Central memory CD8-positive, alpha-beta T cell (primary cell): ENCODE measurements at places on chromosomes 3 and 15.

DNA sequence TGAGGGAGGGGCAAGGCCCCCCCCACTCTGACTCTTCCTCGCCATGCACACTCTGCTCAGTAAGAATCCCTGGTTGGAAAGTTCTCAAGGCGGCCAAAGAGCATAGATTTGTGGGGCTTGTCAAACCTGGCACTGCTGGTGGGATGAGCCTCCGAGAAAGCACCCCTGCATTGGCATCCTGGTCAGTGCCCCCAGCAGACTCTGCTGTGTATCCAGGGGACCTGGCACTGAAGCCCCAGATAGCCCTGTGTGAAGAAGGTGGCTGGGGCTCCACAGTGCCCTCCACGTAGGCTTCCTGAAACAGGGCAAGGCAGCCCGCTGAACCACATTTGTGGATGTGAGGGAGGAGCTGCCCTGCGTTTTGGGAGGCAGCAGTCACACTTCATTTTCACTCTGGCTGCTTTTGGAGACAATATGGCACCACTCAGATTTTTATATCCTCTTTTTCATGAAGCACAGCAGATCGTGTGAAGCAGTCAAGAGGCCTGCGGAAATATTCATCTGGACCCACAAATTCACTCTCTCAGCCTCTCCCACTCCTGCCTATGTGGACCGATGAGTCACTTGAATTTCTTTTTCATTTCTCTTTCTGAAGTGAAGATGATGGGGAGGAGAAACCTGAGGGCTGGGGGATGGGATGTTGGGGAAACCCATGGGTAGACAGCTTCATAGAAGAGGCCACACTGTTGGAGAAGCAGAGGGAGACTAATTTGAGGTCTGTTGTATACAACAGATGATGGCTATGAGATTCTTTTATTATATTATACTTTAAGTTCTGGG lies 88.7 kb upstream of the BCL6 start:
- no peak for DNase-seq

DNA sequence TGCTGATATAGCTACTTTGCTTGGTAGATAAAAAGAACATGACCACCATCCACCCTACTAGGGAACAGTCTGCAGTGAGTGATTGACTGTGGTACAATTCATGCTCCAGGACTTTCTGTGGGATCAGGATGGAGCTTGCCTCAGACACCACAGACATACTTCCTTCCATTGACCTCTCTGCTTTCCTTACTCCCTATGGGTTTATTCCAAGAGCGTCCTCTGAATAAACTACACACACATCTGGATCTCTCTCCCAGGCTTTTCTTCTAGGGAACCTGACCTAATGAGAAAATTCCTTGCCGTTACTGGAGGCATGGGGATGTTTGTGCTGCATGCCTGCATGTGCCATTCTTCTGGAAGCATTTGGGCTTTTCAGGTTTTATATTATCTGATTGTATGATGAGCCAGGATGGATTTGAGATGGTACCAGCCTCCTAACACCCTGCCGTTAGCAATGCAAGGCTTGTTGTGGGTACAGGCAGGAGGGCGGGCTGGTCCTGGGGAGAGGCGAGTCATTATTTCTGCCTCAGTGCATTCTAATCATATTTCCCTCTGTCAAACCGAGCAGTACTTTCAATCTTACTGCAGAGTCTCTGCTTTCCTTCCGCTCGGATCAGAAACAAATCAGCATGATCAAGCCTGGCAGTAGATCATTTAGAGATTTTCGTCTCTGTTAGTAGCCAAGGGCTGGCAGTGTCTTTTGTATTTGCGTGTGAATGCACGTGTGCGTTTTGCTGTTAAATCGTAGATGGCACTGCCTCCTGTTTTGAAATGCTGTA lies 279.2 kb downstream of the PDCD6IP start:
- DNase-seq: no peak

DNA sequence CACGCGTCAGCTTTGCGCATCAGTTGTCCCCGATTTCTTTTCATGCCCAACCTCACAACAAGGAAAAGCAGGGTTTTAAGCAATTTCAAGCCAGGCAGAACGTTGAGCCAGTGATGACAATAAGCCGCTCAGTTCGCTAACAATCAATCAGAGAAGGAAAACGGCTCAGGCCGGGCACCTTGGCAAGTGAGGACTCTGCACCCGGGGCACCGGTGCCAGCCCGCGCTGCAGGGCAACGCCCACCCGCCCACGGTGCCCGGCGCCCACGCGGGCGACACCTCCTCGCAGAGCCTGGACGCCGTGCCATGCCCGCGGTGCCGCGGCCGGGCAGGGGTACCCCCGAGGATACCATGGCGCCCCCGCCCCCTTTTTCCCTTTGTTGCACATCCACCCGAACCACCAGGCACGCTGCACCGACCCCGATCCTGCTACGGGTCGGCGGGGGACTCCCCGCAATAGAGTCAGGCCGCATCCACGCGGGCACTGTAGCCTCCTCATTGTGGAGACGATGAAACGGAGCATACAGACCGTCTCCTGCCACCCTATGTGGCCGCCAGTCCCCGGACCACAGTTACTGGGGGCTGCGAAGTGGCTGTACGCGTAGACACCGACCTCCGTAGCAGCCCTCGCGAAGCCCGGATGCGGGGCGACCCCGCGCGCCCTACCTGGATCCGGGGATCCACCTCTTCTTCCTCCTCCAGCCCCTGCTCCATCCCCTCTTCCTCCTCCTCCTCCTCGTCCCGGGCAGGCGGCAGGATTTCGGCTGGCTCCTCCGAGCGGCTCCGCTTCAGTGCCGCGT lies 581 bp downstream of the SH3BP5 start:
- peak; percentile 14 for DNase-seq

- no peak for DNase-seq
These were observed 47.8 kb downstream of the IQGAP1 start for GRCh38 chr15:90435652-90436337.

DNA sequence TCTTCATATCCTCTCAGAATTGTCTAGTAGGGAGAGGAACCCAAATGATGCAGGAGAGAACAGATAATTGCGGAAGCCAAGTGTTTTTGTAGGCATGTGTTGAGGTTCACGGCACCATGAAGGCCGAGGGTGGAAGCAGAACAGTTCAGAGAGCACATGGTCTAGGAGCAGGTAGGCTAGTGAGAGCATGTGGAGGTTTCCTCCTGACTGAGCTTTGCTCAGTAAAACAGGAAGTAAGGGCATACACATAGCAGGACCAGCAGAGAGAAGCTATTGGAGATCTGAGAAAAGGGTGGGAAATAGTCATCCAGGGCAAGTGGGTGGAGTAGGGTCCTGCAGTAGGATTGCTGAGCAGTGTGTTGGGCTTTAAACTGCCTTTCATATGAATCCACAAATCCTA lies 491.1 kb downstream of the FHIT start:
- no peak for DNase-seq

GRCh38 chr3:8560366-8561007 lies 58.9 kb downstream of the LMCD1 start:
- DNase-seq: no peak

DNA sequence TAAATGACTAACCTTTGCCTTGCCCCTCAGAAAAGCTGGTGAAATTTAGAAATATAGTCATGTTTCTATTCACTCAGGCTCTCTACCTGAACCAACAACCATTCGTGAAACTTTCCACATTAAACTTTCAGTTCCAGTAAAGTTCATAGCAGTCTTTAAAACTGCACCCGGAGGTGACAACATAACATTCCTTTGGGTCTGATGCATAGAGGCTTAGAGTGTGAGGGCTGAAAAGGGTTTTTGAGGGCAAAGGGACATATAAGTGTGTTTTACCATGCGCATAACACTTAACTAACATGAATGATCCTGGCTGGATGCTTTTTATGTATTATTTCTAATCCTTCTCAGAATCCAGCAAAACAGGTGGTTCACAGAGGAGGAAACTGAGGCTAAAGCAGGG lies 471.7 kb upstream of the MCTP2 start:
- no peak for DNase-seq

GRCh38 chr3:52247409-52248164 lies 2.0 kb downstream of the PPM1M start:
- DNase-seq: no peak

- no peak for DNase-seq
These were observed 37.0 kb downstream of the MUC20 start for GRCh38 chr3:195757827-195758226.
